SK-N-SH (cell line): ENCODE measurements at places on chromosomes 12 and 14. TPM values are rescaled to one million over a fixed set of nuclear protein-coding genes. Genes with fewer than 3 reads are reported as not detected.

DNA sequence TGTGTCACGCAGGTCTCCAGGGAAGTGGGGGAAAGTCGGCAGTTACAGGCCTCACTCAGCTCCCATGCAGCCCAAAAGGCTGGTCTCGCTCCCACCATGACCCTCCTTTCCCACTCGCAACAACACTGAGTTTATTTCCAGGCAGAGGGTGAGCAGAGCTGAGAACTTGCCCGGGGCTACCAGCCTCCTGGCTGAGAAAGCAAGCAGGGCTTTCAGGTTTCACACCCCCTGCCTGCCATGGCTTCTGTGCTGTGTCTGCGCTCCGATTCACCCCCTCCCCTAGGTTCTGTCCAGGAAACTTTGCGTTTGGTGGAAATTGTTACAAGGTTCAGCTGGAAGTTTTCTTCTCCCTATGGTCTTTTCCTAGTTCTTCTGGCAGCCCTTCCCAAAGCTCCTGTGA is 17.1 kb downstream of the OR10G2 start:
- H3K27me3 ChIP-seq, result peaks cover 6% of the 10 kb centered on the region; the same call in 1 of the 2 replicates
- no peak for DNase-seq
- H3K36me3 ChIP-seq, result no peaks in the 10 kb centered on the region
- no peak overlapping the region for H3K27ac ChIP-seq
- H3K4me3 ChIP-seq, result no peak overlapping the region

CCDC88C gene
- 0.28 and 0.39 TPM in 2 replicates for polyA plus RNA-seq

FGF23 gene
- polyA plus RNA-seq, result not detected in 2 replicates

TMTC2 gene
- polyA plus RNA-seq, result 4.1 and 6.0 TPM in 2 replicates

- H3K4me1 ChIP-seq, result no peaks in the 10 kb centered on the region
- no peak overlapping the region for H3K27ac ChIP-seq
- no peak overlapping the region for H3K4me3 ChIP-seq
- peaks cover 2% of the 10 kb centered on the region; the same call in 1 of the 2 replicates for H3K36me3 ChIP-seq
- no peaks in the 10 kb centered on the region for H3K27me3 ChIP-seq
- DNase-seq, result no peak
Observed at GRCh38 chr14:54935100-54935499, 32.5 kb upstream of the GCH1 start.

DNA sequence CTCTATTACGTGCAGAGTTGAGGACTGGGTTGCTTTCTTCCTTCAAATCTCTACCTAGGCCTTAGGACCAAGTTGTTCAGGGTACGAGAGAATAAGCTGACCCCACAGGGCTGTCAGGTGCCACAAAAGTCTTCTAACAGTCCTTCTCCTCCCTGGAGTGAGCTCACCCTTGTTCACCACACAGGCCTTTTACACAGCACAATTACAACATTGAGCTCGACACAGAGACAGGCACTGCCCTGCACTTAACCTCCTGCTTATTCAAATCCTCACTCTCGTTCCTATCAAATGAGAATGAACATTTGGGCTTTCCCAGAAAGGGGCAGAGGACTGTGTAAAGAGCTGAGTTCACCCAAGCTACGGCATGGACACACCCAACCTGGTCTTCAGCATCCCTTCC is 2.4 kb downstream of the GALNT6 start:
- no peaks in the 10 kb centered on the region for H3K36me3 ChIP-seq
- H3K4me3 ChIP-seq, result no peak overlapping the region
- H3K27ac ChIP-seq, result peak overlapping the region; percentile 91
- H3K27me3 ChIP-seq, result no peaks in the 10 kb centered on the region
- H3K4me1 ChIP-seq, result no peaks in the 10 kb centered on the region
- no peak for DNase-seq

SLC10A1 gene
- polyA plus RNA-seq, result not detected in 2 replicates

GRCh38 chr12:108237272-108237671 is 101.8 kb downstream of the CMKLR1 start:
- H3K4me3 ChIP-seq, result no peak overlapping the region
- no peaks in the 10 kb centered on the region for H3K27me3 ChIP-seq
- DNase-seq, result no peak
- no peak overlapping the region for H3K27ac ChIP-seq
- peaks cover 17% of the 10 kb centered on the region; the same call in 1 of the 2 replicates for H3K4me1 ChIP-seq

TAS2R42 gene
- not detected in 2 replicates for polyA plus RNA-seq
